ENCODE measurements at places on chromosomes 7 and 10. TPM values are rescaled to one million over a fixed set of nuclear protein-coding genes. Genes with fewer than 3 reads are reported as not detected.
A peak's percentile ranks its signal among the peaks of the same experiment; 100 is the strongest.

DNA sequence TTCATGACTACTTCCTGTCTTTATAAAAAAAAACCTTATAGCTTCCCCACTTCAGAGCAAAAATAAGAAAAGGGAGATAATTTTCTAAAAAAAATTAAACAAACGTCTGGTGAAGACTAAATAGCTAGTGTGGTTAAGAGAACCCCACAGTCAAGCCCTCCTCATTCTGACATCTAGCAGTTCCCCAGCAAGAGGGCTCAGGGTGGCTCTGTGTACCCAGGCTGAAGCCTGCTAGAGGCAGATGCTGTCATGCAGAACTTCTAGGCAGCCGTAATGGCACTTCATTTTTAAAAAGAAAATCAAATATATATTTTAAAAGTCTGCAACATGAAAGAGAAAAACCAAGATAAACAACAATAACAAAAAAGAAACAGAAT, 223.1 kb upstream of the KLF14 start:
- DNase-seq: no peak

DNA sequence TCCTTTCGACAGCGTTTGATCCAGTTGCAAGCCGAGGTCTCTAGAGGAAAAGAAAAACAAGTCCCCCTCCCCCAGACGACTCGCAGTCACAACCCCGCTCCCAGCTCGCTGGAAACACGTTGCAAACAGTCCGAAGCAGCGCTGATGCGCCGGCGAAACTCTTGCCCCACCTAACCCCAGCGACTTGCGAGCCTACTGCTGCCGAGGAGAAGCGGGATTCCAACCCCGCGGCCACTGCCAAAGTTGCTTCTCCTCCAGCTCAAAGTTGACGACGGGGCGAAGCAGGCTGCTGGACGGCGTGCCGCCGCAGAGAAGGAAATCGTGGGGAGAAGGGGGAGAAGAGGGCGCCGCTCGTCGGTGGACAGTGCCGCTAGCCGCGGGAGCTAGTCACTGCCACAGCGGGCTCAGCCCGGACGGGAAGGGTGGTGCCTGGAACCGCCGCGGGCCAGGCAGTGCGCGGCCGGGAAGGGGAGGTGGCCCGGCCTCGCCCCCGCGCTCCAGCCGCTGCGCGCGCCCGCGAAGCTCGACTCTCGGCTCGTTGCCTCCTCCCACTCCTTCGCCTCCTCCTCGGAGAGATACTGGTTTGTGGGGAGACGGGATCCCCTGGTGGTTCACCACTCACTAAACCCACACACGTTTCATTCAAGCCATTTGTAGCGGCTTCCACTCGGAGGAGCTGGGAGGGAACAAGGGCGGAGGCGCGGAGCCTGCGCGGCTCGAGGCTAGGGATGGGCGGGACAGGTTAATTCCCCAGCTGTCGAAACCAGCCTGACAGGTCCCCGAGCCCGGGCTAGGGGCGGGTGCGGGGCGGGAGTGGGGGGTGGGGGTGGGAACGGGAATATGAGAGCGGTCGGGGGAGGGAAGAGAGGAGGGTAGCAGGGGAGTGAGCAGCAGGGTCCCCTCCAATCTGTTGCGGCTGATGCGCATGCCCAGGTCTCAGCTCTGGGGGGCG, at the start of gene GPR37:
GPR37 (minus strand) TSS at position 392 of the 952 bp plus-strand sequence. CDS start 816 bp downstream, outside the sequence.
- DNase-seq: peak; percentile 74

GRCh38 chr10:104074505-104074904, 11.2 kb downstream of the COL17A1 start:
- DNase-seq: no peak

- no peak for DNase-seq
Measured at GRCh38 chr10:71134732-71135211, 77.6 kb upstream of the UNC5B start.

DNA sequence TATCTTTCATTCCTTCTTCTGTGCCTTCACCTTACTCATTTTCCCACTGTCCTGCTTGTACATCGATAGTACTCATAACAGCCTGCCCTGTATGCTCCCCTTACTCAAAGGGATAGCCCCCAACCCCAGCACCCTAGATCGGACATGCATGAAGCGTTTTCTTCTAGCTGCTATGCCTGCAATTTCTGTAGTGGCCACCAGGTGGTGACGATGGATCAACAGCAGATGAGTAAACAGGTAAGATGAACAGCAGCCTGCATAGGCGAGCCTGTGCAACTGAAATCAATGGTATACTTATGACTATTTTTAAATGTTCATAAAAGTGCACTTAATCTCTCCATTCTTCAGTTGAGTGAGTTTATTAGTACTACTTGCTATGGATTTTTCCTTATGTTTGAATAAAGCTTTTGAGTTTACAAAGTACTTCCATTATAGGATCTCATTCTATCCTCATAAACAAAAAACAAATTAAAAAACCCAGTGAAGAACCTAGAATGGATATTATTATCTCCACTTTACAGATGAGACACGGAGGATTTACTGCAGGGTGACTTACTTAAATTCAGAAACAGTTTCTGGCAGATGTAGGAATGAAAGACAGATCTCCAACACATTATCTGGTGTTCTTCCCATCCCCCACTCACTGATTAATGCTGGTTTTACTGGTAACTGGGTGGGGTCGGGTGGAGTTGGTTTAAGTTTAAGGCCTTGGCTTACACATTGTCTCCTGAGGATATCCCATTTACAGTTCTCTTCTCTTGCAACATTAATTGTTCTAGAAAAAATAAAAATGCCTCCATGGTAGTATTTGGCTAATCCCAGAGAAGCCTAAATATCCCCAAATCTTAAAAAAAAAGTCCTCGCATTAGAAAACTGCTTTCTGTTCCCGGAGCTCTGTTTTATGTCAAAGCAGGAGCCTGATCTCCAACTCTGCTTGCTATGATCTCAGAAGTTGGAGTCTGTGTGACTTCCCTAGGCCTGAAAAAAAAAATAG, 222.1 kb downstream of the GLI3 start:
- peak; percentile 48 for DNase-seq

DNA sequence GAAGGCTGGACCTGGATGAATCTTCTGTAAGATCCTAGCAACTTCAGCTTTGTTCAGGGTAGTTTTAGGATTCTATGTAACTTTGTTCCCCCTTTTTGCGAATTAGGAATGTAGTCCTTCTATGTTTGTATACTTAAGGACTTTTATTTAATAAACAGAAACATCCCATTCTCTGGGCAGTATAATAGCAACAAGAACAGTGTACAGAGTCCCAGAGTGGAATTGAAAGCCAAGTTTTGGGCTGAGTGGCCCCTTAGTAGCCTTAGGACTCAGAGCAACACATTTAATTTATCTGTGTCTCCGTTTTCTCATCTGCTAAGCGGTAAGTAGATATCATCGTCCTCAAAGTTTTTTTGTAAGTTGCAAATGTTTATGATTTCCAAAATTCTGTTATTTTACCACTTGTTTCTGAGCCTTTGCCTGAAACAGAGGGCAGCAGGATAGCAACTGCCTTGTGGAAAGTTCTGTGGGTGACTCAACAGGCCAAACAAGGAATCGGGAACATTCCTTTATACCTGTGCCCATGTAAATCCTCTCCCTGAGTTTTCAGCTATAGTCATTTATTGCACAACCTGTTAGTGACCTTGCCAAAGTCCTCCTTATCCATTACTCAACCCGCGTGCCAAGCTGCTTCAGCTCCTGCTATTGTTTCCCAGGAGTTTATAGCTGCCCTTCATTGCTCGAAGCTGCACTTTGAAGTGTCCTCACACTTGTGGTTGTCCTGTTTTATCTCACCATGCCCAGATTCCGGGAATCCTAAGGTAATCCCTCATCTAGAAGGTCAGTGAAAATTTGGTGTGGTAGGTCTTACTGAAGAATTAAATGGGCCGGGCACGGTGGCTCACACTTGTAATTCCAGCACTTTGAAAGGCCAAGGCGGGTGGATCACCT, 199.1 kb upstream of the AHR start:
- peak; percentile 16 for DNase-seq

DNA sequence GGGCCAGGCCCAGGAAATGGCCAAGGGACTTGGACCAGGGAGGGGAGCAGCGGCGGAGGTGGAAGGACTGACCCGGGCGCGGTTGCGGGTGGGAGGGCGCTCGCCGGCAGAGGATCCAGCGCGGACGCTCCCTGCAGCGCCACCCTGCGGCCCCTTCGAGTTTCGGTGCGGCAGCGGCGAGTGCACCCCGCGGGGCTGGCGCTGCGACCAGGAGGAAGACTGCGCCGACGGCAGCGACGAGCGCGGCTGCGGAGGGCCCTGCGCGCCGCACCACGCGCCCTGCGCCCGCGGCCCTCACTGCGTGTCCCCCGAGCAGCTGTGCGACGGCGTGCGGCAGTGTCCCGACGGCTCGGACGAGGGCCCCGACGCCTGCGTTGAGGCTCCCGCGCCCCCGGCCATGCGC, 16.8 kb upstream of the ZNF467 start:
- no peak for DNase-seq

- DNase-seq: no peak
Measured at GRCh38 chr7:121797657-121798452, 75.1 kb upstream of the PTPRZ1 start.

- no peak for DNase-seq
Measured at GRCh38 chr10:44946205-44946604, 13.4 kb upstream of the RASSF4 start.

DNA sequence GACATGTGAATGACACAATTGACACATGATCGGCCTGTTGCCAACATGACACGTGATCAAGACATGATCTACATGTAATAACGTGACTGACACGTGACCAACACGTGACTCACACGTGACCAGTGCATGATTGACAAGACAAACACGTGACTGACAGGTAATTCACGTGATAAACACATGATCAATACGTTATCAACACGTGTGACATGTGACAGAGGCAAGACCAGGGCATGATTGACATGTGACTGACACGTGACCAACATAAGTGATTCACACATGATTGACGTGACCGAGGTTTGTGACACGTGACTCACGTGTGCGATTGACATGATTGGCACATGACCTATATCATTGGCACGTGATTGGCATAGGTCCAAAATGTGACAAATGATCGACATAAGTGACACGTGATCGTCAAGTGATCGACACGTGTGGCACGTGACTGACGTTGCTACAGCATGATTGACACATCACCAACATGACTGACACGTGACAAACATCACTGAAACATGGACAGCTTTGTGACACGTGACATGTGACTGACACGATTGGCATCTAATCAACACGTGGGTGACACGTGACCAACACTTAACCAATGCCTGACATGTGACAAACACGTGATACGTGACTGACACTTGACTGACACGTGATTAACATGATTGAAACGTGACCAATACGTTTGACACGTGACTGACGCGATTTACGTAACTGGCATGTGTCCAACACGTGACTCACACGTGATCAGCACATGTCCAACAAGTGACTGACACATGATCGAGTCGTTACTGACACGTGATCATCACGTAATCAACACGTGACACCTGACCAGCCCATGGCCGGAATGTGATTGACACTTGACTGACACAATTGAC, 23.0 kb downstream of the CRPPA start:
- no peak for DNase-seq

GRCh38 chr10:80382989-80383388, 25.4 kb upstream of the PRXL2A start:
- peak; percentile 34 for DNase-seq

- DNase-seq: no peak
Measured at GRCh38 chr7:2016761-2017480, 215.8 kb downstream of the MAD1L1 start.

DNA sequence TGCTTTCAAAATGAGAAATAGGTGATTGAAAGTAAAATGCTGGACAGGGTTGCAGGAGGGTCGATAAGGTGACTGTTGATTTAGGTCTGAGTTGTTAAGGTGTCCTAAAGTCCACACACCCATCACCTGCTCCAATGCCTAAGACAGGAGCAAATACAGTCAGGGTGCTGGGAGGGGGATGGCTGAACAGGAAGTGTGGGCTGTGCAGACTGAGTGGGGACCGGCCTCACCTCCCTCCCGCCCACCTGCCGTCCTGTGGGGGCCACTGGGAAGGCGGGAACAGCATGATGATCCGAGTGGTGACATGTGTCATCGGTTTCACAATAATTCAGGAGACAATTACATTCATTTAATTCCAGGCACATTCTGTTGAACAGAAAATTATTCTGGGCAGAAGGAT, 260.8 kb downstream of the DNAJB6 start:
- DNase-seq: no peak

DNA sequence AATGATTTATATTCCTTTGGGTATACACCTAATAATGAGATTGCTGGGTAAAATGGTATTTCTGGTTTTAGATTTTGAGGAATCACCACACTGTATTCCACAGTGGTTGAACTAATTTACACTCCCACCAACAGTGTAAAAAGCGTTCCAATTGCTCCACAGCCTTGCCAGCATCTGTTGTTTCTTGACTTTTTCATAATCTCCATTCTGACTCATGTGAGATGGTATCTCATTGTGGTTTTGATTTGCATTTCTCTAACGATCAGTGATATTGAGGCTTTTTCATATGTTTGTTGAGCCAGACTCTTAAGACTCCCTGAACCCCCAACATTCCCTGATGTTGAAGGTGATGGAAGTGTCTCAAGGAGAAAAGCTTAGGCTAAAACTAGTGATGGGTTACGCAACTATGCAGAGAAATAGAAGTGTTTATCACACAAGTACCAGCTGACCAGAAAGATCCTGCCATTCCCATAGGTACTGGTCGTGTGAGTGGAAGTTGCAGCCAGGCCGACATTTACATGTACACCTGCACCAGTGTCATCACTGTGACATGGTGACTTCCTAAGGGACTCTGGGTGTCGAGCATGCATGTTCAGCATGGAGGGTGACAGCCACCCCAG, 711.2 kb upstream of the NRP1 start:
- no peak for DNase-seq

GRCh38 chr7:2202901-2203765, 29.6 kb downstream of the MAD1L1 start:
- DNase-seq: no peak

DNA sequence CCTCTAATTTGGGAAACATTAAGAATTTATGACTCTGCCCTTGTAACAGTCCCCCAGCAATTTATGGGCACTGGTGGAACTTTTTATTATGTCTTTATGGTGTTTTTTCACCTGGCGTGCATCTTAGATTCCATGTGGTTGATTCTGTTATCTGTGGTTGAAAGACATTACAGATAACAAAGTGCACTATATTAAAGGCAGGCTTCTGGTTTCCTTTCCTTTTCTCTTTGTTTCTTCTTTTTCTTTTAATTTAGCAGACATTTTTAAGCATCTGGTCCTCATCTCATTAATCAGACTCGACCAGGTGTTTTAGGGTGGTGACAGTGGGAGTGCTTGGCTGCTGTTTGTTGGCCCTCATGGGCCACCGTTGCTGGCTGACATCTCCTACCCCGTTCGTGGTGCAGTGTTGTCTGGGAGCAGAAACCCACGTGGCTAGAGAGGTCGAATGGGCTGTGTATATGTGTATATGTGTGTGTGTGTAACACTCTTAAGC, 77.4 kb downstream of the LRMDA start:
- no peak for DNase-seq

GRCh38 chr7:24026351-24026750, 257.6 kb upstream of the NPY start:
- no peak for DNase-seq

DNAH11 gene
- total RNA-seq: 0.40 TPM

CPA2 gene
- total RNA-seq: 0.75 TPM

GLUD1 gene
- total RNA-seq: 95.5 TPM

BMPER gene
- 3.0 TPM for total RNA-seq

ACSM6 gene
- not detected for total RNA-seq

PRSS2 gene
- total RNA-seq: not detected

IGF2BP3 gene
- total RNA-seq: 78.9 TPM

TMEM176A gene
- 0.10 TPM for total RNA-seq

Data from NCI-H460 (cell line).